ENCODE measurements at places on chromosomes 1 and 21.

DNA sequence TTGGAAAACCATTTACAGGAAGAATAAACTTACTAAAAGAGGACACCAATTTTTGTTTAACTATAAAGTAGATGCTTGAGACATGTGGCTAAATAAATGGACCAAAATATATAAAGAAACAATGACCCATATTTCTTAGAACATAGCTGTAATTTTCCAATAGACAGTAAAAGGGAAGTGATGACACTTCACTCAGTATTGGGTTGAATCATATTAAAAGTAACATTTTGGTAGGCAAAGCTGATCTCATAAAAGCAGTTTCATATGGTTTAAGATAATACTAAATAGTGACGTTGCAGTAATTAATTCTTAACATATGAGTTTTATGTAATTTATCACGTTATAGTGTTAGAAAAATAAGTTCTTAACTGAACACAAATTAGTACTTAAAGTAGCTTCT, 308.9 kb upstream of the RUNX1 start:
- H3K4me3 ChIP-seq: no peak overlapping the region
- no peaks in the 10 kb centered on the region for H3K4me1 ChIP-seq
- H3K27ac ChIP-seq: no peak overlapping the region
- no peaks in the 10 kb centered on the region for H3K27me3 ChIP-seq

DNA sequence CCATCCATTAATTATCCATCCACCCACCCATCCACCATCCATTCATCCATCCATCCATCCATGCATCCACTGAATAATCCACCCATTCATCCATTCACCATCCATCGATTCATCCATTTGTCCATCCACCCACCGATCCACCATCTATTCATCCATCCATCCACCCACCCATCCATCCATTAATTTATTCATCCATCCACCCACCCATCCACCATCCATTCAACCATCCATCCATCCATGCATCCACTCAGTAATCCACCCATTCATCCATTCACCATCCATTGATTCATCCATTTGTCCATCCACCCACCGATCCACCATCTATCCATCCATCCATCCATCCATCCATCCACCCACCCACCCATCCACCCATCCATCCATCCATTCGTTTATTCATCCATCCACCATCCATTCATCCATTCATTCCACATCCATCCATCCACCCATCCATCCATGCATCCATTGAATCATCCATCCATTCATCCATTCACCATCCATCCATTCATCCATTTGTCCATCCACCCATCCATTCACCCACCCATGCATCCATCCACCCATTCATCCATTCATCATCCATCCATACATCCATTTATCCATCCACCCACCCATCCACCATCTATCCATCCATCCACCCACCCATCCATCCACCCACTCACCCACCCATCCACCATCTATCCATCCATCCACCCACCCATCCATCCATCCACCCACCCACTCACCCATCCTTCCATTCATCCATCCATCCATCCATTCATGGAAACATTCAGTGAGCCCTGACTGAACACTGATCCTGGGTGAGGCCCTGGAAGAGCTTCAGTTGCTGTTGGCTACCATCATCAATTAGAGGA, 83.4 kb upstream of the ARHGEF16 start:
- peaks cover 93% of the 10 kb centered on the region for H3K4me1 ChIP-seq
- no peaks in the 10 kb centered on the region for H3K36me3 ChIP-seq
- DNase-seq: no peak
- H3K27ac ChIP-seq: peak overlapping the region; percentile 83

DNA sequence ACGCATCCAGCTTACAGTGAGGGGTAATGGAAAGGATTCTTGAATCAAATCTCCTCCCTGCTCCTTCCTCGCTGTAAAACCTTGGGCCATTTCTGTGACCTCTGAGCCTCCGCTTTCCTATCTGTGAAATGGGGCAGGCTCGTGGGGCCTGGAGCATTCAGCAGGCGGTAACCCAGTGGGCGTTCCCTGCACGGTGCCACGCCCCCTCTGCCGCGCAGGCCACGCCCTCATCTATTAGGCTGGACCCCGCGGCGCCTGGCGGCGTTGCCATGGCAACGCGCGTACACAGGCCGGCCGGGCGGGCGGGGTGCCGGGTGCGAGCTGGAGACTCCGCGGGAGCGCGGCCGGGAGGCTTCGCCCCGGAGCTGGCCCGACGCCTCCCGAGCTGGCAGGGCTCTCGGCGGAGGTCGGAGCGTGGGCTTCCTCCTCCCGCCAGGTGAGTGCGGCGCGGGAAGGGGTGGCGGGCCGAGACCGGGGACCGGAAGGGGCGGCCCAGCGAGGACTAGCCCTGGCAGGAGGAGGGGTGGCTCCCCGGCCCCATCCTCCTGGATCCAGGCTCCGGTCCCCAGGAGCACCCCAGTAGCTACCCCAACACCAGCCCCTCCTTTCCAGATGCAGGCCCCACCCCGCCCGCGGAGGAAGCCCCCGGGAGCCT, at the start of gene FHAD1:
FHAD1 (plus strand) TSS at position 264 of the 655 bp plus-strand sequence. CDS start 4,562 bp downstream, outside the sequence.
- no peaks in the 10 kb centered on the region for H3K36me3 ChIP-seq
- peaks cover 5% of the 10 kb centered on the region for H3K4me1 ChIP-seq
- no peak within 1 kb of the TSS for H3K27ac ChIP-seq

DNA sequence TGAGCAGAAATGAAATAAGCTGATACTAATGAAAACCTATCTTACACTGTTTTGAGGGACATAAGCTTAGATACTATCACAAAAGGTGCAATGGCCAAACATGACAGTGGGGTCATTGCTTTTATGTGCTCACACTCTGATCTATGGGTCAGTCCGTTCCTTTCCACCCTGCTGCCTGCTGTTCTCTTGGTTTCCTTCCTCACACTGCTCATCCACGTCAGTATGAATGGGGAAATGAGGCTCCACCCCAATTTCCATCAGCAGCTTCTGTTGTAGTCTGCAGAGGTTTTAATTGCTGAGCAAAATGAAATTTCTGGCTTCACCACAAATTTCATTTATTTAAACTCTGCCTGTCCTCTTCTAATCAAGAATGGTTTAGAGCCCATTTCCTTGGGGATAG, 155.2 kb downstream of the GABPA start:
- no peak overlapping the region for H3K4me3 ChIP-seq
- peaks cover 7% of the 10 kb centered on the region for H3K36me3 ChIP-seq
- H3K27me3 ChIP-seq: no peaks in the 10 kb centered on the region
- DNase-seq: no peak

DNA sequence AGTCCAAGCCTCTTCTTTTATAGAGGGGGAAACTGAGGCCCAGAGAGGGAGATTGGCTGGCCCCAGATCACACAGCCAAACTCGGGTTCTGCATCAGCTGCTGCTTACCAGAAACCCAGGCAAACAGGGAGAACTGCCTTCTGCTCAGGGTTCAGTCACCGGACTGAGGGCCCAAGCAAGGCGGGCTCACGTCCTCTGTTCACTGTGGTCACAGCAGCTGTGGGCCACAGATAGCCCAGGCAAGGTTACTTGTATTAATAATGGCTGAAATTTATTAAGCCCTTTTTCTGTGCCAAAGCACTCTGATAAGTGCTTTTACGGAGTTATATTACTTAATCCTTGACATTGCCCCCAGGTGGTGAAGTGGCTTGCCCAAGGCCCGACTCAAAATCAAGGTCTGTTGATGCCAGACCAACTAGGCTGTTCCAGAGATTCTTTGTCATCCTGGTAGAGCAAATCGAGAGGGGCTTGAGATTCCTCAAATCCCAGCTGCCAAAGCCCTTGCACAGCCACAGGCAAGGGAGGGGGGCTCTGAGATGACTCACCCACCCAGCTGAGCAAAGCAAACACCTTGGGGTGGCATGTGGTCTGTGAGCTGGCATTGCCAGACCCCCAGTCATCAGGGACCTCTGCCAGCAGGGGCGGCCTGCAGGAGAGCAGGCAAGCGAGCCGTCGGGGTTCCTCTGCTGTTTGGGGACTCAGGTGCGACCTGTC, 36.5 kb downstream of the EPHB2 start:
- H3K4me3 ChIP-seq: no peak overlapping the region
- no peak overlapping the region for H3K27ac ChIP-seq
- H3K4me1 ChIP-seq: peaks cover 13% of the 10 kb centered on the region
- no peak for DNase-seq
- H3K27me3 ChIP-seq: no peaks in the 10 kb centered on the region
- no peaks in the 10 kb centered on the region for H3K36me3 ChIP-seq

DNA sequence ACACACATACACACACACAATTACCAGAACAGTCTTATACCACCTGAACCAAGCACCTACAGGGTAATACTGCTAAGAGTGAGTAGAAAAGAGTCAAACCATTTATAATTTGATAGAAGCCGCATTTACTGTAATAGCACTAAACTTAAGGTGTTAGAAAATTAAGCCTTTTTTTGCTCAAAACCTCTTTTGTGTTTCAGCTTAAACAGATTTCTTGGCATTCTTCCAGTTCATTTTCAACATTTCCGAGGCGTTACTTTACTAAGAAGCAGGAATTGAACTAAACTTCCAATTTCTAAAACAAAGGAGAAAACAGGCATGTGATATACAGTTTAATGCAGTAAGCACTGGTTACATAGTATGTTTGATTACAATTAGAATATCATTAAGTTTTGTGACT, 387.2 kb downstream of the NCAM2 start:
- H3K27ac ChIP-seq: no peak overlapping the region
- no peaks in the 10 kb centered on the region for H3K27me3 ChIP-seq
- no peak overlapping the region for H3K4me3 ChIP-seq
- H3K4me1 ChIP-seq: no peaks in the 10 kb centered on the region
- no peaks in the 10 kb centered on the region for H3K36me3 ChIP-seq

- peaks cover 53% of the 10 kb centered on the region for H3K36me3 ChIP-seq
- no peaks in the 10 kb centered on the region for H3K4me1 ChIP-seq
- H3K27ac ChIP-seq: no peak overlapping the region
- no peaks in the 10 kb centered on the region for H3K27me3 ChIP-seq
Observed at GRCh38 chr1:100215101-100215500, 34.5 kb downstream of the DBT start.

DNA sequence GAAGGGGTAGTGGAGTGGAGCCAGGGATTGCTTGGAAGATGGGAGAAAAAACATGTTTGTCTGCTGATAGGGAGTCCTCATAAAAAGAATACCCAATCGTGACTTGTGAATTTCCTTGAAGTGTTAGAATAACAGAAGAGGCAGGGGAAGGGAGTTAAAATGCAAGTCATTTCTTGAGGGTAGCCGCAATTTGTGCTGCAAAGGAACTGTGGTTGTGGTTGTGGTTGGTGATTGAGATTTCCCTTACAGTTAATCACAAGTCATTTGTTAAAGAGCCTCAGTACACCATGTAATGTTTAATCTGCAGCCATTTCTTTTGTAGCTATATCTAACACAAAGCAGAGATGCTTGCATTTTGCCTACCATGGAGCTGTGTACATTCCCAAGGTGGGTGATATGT, 38.5 kb upstream of the EGLN1 start:
- H3K4me3 ChIP-seq: no peak overlapping the region
- no peaks in the 10 kb centered on the region for H3K4me1 ChIP-seq
- DNase-seq: no peak
- no peaks in the 10 kb centered on the region for H3K36me3 ChIP-seq

DNA sequence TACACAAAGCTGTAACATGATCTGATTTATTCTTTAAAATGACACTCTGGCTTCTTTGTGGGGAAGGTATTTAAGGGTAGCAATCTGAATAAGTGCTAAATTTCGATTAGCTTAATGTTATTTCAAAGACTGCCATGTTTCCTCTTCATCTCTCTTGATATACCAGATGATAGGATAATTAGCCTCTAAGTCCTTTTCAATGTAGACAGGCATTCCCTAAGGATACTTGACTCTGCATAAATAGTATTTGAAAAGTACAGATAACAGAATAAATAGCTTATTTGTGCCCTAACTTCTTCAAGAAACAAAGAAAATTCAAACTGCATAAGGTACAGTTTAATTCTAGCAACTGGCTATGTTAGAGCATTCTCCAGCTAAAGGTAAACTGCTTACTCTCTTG, 46.2 kb downstream of the ARHGAP29 start:
- no peak for DNase-seq
- no peaks in the 10 kb centered on the region for H3K4me1 ChIP-seq
- no peaks in the 10 kb centered on the region for H3K27me3 ChIP-seq
- peaks cover 16% of the 10 kb centered on the region for H3K36me3 ChIP-seq
- no peak overlapping the region for H3K4me3 ChIP-seq
- H3K27ac ChIP-seq: no peak overlapping the region

DNA sequence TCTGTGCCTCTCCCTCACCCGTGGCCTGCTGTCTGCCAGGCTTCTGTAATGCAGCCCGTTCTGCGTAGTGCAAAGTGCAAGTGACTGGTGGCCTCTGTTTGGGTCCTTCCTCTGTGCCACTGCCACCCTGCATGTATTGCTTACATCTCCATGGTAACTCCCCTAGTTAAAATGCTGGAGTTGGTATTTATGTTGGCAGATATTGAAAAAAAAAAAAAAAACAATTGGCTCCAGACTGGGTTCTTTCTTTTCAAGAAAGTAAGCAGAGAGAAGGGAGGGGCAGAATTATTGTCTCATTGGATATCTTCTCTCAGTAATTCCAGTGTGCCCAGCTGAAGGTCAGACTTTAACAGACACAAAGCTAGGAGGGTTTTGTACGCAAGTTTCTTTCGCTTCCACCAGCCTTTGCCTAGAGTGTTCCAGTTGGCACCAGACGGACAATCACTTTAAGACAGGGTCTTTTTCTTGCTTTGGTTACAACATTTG, 242.3 kb downstream of the PBX1 start:
- H3K27me3 ChIP-seq: no peaks in the 10 kb centered on the region
- H3K4me3 ChIP-seq: peak overlapping the region; percentile 4
- H3K36me3 ChIP-seq: peaks cover 11% of the 10 kb centered on the region
- H3K27ac ChIP-seq: peak overlapping the region; percentile 64

- no peaks in the 10 kb centered on the region for H3K27me3 ChIP-seq
- no peak overlapping the region for H3K4me3 ChIP-seq
- H3K4me1 ChIP-seq: peaks cover 2% of the 10 kb centered on the region
Observed at GRCh38 chr21:44857127-44857892, 16.2 kb downstream of the PTTG1IP start.

DNA sequence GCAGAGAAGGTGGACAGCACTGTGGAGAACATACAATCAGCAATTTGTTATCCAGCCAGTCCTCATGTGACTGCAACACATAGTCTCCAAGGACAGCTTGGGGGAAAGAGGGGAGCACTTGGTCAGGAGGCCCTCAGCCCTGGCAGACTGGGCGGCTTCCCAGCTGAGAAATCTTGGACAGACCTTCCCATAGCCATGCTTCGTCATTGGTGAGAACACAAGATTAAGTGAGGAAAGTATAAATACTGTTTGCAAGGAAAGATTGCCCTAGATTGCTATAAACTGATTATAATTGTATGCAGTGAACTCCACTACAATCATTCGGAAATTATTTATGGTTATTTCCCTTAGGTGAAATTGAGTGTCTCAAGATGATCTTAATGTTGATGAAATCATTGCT, 131.5 kb downstream of the LMX1A start:
- no peak overlapping the region for H3K4me3 ChIP-seq
- H3K27me3 ChIP-seq: no peaks in the 10 kb centered on the region
- H3K4me1 ChIP-seq: peaks cover 4% of the 10 kb centered on the region
- no peak overlapping the region for H3K27ac ChIP-seq
- no peak for DNase-seq
- H3K36me3 ChIP-seq: no peaks in the 10 kb centered on the region

GRCh38 chr1:112981426-112981825, 25.4 kb upstream of the SLC16A1 start:
- H3K36me3 ChIP-seq: no peaks in the 10 kb centered on the region
- no peaks in the 10 kb centered on the region for H3K4me1 ChIP-seq
- H3K27me3 ChIP-seq: no peaks in the 10 kb centered on the region
- no peak overlapping the region for H3K4me3 ChIP-seq
- DNase-seq: no peak
- H3K27ac ChIP-seq: no peak overlapping the region

GRCh38 chr1:187691439-187691838, 862.7 kb downstream of the PLA2G4A start:
- no peak overlapping the region for H3K27ac ChIP-seq
- no peaks in the 10 kb centered on the region for H3K27me3 ChIP-seq
- no peak overlapping the region for H3K4me3 ChIP-seq
- H3K4me1 ChIP-seq: no peaks in the 10 kb centered on the region
- no peak for DNase-seq

All from tibial artery (tissue), 4 donors.